ENCODE measurements at places on chromosomes 3 and 15.

DNA sequence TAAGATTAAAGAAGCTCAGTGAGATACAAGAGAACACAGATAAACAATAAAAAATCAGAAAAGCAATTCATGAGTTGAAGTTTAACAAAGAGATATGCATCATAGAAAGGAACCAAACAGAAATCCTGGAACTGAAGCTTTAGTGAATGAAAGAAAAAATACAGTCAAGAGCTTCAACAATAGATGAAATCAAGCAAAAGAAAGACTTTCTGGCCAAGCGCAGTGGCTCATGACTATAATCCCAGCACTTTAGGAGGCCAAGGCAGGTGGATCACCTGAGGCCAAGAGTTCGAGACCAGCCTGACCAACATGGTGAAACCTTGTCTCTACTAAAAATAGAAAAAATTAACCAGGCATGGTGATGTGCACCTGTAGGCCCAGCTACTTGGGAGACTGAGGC is 301.6 kb upstream of the MANF start:
- DNase-seq = no peak
- no peaks in the 10 kb centered on the region for H3K4me1 ChIP-seq
- no peaks in the 10 kb centered on the region for H3K27me3 ChIP-seq
- H3K27ac ChIP-seq = no peak overlapping the region

- no peak overlapping the region for H3K27ac ChIP-seq
- no peak for DNase-seq
- no peaks in the 10 kb centered on the region for H3K36me3 ChIP-seq
- H3K27me3 ChIP-seq = no peaks in the 10 kb centered on the region
- no peaks in the 10 kb centered on the region for H3K4me1 ChIP-seq
Observed at GRCh38 chr3:54917862-54918261, 10.0 kb downstream of the LRTM1 start.

DNA sequence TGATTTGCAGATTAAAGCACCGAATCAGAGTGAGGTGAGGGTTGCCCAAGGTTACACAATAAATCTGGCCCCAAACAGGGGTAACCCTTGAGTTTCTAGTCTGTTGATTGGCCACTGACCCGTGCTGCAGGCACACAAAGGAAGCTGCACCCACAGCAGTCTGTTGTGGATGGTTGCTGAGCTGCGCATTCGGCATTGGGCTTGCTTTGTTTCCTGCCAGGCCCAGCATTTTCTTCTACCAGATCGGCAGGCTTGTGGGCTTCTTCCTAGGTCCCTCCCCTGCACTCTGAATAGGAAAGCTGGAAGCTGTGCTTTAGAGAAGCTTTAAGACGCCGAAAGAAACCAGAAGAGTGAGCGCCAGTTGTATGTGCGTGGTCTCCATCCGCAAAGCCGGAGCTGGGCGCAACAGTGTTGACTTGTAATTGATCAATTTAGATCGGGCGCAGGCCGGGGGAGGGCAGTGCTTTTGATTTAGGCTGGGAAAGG is 12.1 kb downstream of the B3GNT5 start:
- no peak overlapping the region for H3K4me3 ChIP-seq
- no peak for DNase-seq
- no peaks in the 10 kb centered on the region for H3K27me3 ChIP-seq

- no peaks in the 10 kb centered on the region for H3K4me1 ChIP-seq
- peaks cover 74% of the 10 kb centered on the region for H3K36me3 ChIP-seq
- no peak for DNase-seq
- no peak overlapping the region for H3K27ac ChIP-seq
Observed at GRCh38 chr15:90456236-90456635, 68.2 kb downstream of the IQGAP1 start.

DNA sequence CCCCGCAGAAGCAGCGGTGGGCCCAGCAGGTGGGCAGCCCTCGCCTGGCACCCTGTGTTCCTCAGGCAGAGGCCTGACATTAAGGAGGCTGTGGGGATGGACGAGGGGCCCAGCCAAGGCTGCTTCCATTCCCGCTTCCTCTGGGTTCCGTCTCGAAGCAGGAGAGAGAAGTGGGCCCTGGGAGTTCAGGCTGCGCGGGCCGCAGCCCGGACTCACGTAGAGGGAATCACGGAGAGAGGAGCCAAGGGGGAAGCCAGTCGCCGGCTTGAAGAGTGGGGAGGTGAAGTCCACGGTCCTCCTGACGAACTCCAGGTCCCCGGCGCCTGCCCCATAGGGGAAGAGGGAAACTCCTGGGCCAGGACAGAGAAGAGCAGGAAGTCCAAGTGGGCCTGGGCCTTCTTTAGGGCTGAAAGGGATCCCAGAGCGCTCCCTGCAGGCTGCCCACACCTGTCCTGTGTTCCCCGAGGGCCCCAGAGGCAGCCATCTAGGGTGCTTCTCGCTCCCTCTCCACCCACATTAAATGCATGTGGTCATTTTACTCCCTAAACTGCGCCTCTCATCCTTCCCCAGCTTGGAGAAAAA is 37.7 kb downstream of the MUC4 start:
- no peaks in the 10 kb centered on the region for H3K4me1 ChIP-seq
- H3K4me3 ChIP-seq = no peak overlapping the region
- H3K27ac ChIP-seq = no peak overlapping the region
- DNase-seq = no peak

DNA sequence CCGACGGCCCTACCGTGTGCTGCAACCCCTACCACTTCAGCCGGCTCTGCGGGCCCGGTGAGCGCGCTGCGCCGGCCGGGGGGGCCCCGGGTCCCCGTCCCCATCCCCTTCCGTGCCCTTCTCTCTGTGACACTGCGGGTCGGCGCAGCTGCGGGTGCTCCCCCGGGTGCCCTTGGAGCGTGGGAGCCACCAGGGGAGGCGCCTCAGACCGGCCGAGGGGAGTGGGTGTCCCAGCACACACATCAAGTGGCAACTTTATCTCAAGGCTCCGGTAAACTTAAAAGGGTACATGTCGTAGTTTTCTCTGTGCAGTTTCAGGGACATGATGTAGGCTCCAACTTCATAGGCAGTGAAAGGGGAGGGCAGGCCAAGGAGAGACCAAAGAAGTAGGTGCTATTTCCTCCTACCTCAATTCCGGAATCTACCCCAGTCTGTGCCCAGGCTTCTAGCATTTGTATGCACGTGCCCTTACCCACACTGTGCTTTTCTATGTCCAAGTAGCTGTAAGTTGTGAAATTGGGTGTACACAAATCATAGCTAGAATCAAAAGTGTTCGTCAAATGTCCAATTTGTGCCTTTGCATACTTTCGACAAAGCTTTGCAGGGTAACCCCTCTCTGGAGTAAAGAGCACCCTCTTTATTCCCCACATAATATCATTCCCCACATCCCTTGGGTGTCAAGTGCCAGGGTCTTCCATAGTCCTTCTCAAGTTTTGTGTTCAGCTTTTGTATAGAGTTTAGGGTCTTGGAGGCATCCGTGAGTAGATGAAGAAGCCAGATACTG is 2.2 kb downstream of the SMAD6 start:
- no peak overlapping the region for H3K27ac ChIP-seq
- H3K4me1 ChIP-seq = peaks cover 25% of the 10 kb centered on the region
- H3K36me3 ChIP-seq = no peaks in the 10 kb centered on the region
- no peak for DNase-seq

GRCh38 chr15:75648156-75649000 is 666 bp downstream of the SNX33 start:
- H3K27me3 ChIP-seq = no peaks in the 10 kb centered on the region
- H3K36me3 ChIP-seq = no peaks in the 10 kb centered on the region
- no peak for DNase-seq
- H3K4me3 ChIP-seq = peak overlapping the region; percentile 99
- peaks cover 9% of the 10 kb centered on the region for H3K4me1 ChIP-seq

DNA sequence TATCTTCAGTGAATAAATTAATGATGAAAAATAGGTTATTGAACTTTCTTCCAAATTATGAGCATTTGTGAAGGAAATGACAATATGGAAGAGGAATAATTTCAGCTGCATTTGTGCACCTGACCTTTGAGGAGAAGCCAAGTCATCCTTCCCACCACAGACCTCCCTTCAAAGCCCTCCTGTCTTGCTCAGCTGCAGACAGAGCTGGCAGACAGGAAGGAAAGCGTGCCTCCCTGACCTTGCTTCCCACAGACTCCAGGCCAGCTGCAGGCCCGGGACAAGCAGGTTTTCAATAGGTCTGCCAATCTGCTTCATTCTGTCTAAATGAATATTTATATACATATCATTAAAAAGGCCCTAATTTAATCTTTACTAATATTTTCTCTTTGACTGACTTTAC is 152.9 kb upstream of the RBMS3 start:
- no peaks in the 10 kb centered on the region for H3K36me3 ChIP-seq
- no peaks in the 10 kb centered on the region for H3K27me3 ChIP-seq
- H3K4me3 ChIP-seq = no peak overlapping the region
- DNase-seq = no peak
- no peak overlapping the region for H3K27ac ChIP-seq

GRCh38 chr15:90869601-90870353 is 1.4 kb downstream of the FURIN start:
- no peaks in the 10 kb centered on the region for H3K27me3 ChIP-seq
- DNase-seq = peak; percentile 39
- no peak overlapping the region for H3K4me3 ChIP-seq
- H3K36me3 ChIP-seq = no peaks in the 10 kb centered on the region

DNA sequence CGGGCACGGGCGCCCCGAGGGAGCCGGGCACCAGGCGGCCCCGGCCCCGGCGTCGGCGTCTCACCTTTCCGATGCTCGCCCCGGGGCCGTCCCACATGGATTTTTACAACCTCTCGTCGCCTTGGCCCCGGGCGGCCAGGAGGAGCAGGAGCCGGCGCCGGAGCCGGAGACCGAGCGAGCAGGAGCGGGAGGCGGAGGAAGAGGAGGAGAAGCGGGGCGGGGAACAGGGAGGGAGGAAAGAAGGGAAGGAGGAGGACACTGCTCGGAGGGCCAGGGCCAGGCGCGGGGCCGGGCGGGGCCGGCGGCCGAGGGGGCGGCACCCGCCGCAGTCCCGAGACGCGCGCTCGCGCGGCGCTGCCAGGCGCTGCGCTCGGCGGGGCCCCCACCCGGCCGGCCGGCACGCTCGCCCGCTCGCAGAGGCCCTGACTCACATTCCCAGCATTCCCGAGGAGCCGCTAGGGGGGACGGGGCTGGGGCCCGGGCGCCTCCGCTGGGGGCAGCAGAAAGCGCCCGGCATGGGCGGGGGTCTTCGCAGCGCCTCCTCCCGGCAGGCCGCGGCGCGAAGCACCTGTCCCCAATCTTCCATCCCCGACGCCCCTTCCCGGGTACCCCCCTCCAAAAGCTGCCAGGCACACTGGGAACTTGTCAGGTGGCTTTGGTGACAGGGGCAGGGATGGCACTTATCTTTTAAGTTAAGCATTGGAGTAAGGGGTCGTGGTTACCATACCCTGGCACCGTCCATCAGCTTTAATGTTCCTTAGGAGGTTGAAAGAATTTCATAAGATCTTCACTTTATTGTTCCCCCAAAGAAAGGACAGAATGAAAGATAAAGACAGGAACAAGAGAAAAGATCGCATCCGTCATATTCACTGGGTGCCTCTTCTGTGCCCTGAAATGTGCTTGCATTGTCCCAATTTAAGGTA is at the start of gene ERC2:
Gene ERC2, minus strand, starts transcription at position 284 of the 923 bp plus-strand sequence.
- H3K27ac ChIP-seq = no peak within 1 kb of the TSS
- peaks cover 10% of the 10 kb centered on the region for H3K4me1 ChIP-seq
- H3K4me3 ChIP-seq = no peak within 1 kb of the TSS
- peaks cover 8% of the 10 kb centered on the region for H3K27me3 ChIP-seq
- no peak for DNase-seq
- no peaks in the 10 kb centered on the region for H3K36me3 ChIP-seq

DNA sequence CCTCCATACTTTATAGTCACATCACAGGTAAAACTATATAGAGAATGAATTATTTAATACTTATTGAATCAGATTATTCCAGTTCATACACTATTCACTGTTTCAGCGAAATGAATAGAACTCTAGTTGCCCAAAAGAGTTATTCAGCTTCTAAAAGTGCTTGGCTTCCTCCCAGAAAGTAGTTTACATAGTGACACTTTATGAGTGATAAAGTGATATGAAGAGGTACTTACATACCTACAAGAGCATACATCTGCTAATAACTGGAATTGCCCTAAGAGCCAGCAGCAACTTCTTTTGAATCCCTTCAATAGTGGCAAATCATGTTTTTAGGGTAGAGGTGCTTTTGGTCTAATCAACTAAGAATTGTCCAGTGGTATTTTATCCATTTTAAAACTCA is 635.1 kb upstream of the AGTR1 start:
- no peak overlapping the region for H3K27ac ChIP-seq
- no peak overlapping the region for H3K4me3 ChIP-seq
- H3K36me3 ChIP-seq = no peaks in the 10 kb centered on the region

- no peaks in the 10 kb centered on the region for H3K4me1 ChIP-seq
- no peaks in the 10 kb centered on the region for H3K36me3 ChIP-seq
- no peak for DNase-seq
Observed at GRCh38 chr3:8486434-8486833, 15.2 kb upstream of the LMCD1 start.

- no peaks in the 10 kb centered on the region for H3K36me3 ChIP-seq
- no peaks in the 10 kb centered on the region for H3K27me3 ChIP-seq
- no peak for DNase-seq
- no peak overlapping the region for H3K4me3 ChIP-seq
Observed at GRCh38 chr3:135997554-135998320, 32.2 kb downstream of the PPP2R3A start.

DNA sequence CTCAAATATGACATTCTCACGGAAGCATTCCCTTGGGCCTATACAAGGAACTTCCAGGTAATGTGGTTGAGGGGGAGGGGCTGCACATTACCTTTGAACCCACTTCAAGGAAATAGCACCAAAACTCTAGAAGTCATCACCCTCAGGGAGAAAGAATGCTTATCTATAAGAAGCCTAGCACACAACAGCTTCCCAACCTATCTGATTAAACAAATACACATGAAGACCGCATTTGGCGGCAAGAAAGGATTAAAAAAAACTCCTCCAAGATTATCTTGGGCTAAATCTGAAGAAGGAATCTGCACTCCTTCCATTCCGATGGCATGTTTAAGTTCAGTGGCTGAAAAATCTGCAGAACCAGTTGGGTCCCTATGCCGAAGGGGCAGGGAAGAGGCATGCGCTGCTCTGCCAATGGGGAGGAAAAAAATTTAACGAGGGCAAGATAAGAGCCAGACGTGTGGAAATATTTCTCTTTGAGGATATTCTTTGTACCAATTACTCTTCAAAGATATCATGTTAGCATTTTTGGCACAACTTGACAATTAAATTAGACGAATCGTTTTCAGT is 82.0 kb upstream of the WNT5A start:
- H3K27ac ChIP-seq = no peak overlapping the region
- no peaks in the 10 kb centered on the region for H3K36me3 ChIP-seq
- H3K27me3 ChIP-seq = no peaks in the 10 kb centered on the region
- H3K4me1 ChIP-seq = no peaks in the 10 kb centered on the region

GRCh38 chr15:71111950-71112349 is 3.3 kb upstream of the THSD4 start:
- H3K27me3 ChIP-seq = peaks cover 14% of the 10 kb centered on the region
- H3K4me1 ChIP-seq = peaks cover 4% of the 10 kb centered on the region
- no peaks in the 10 kb centered on the region for H3K36me3 ChIP-seq
- H3K27ac ChIP-seq = no peak overlapping the region

GRCh38 chr3:161264852-161265251 is 43.7 kb downstream of the NMD3 start:
- H3K27ac ChIP-seq = no peak overlapping the region
- no peaks in the 10 kb centered on the region for H3K27me3 ChIP-seq
- H3K4me1 ChIP-seq = no peaks in the 10 kb centered on the region
- no peaks in the 10 kb centered on the region for H3K36me3 ChIP-seq
- no peak for DNase-seq
- H3K4me3 ChIP-seq = no peak overlapping the region

GRCh38 chr3:165346503-165346902 is 150.3 kb upstream of the SLITRK3 start:
- no peak overlapping the region for H3K27ac ChIP-seq
- no peaks in the 10 kb centered on the region for H3K4me1 ChIP-seq
- no peaks in the 10 kb centered on the region for H3K27me3 ChIP-seq
- H3K36me3 ChIP-seq = no peaks in the 10 kb centered on the region
- no peak overlapping the region for H3K4me3 ChIP-seq
- DNase-seq = no peak

Data from effector memory CD4-positive, alpha-beta T cell (primary cell).